ENCODE measurements at places on chromosomes 4 and X.

GRCh38 chr4:40729555-40729954, 20.2 kb upstream of the NSUN7 start:
- DNase-seq = no peak

DNA sequence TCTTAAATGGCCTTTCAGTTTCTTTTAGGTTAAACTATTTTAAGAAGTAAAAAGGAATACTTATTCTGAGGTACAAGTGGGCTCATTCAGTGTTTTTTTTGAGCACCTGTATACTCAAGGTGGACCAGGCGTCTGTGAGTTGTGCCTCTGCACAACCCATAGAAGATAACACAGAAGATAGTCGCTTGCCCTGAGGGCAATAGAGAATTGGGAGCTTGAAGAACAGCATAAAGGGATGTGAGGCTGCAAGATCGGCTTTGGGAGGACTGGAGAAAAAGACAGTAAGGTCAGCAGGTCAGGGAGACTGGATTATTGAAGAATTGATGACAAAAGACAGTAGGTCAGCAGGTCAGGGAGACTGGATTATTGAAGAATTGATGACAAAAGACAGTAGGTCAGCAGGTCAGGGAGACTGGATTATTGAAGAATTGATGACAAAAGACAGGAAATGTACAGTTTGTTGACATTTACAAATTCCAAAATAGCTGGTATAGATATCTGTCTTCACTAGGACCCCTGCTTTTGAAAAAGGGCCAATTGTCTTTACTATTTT, 3.1 kb downstream of the CPE start:
- no peak for DNase-seq

- DNase-seq = no peak
These were observed 83.7 kb upstream of the ETNPPL start for GRCh38 chr4:108846568-108846967.

DNA sequence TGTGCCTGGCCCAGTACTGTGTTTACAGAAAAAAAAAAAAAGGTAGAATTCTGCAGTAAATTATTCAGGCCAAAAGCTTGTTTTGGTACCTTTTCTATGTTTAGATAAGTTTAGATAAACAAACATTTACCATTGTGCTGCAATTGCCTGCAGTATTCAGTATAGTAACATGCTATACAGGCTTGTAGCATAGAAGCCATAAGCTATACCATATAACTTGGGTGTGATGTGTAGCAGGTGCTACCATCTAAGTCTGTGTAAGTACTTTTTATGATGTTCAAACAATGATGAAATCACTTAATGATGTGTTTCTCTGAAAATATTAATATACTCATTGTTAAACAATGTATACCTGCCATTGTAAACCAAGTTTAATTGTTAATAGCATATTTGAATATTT, 241.6 kb upstream of the HS3ST1 start:
- DNase-seq = no peak

- DNase-seq = no peak
These were observed 173.6 kb upstream of the NUDT6 start for GRCh38 chr4:123096038-123096437.

GRCh38 chr4:108725457-108725856, 37.4 kb downstream of the ETNPPL start:
- no peak for DNase-seq

GRCh38 chr4:109414938-109415337, 18.7 kb upstream of the SEC24B start:
- no peak for DNase-seq

DNA sequence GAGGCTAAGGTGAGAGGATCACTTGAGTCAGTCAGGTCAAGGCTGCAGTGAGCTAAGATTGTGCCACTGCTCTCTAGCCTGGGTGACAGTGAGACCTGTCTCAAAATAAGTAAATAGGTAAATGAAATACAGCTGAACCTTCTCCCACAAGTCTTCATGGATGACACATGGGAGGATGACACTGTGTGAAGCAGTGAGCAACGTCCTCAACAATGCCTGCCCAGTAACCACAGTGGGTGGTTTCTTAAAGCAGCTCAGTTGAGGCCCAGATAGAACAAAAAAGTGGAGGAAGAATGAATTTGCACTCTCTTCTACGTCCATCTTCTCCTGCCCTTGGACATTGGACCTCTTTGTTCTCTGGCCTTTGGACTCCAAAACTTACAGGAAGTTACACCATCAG, 52.7 kb downstream of the MSX1 start:
- no peak for DNase-seq

DNA sequence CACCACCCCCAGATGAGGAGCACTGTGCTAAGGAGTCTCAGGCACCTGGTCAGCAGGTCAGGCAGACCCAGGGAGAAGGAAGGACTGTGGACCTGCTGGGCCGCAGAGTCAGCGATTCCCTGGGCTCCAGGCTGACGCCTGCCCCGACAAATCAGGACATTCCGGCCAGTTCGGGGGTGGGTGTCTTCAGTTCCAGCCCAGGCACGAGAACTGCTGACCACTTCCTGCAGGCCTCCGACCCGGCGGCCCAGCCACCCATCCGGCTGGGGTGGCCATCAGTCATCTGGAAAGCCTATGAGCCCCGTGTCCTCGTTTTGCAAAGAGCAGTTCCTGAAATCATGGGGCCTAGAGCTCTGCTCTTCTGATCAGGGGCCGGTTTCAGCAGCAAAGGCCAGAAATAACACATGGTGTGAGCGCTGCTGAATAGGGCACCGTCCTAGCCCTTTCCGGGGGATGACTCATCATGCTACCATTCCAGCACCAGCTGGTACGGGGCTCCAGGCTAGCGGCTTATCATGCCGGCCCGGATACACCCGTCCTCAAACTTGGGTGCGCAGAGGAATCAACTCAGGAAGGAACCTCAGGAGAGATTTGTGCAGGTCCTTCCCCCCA, 7.8 kb upstream of the SH3TC1 start:
- DNase-seq = peak; percentile 87

DNA sequence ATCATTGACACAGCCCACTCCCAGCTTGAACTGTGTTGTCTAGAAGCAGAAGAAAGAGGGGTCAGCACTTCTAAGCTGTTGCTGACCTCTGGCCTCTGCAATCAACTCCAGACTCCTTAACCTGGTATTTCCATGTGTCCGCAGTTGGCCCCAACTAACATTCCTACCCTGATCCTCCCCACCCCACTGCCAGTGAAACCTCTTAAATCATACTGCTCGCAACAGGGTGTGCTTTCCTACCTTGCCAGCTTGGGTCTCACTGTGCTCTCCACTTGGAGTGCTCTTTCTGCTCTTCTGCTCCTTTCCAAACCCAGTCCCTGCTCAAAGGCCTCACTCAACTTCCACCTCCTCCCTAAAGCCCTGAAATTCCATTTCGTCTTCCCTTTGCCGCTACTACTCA, 52.3 kb upstream of the RPS6KA3 start:
- no peak for DNase-seq

- no peak for DNase-seq
These were observed 577.4 kb upstream of the INTU start for GRCh38 chr4:127055357-127055756.

DNA sequence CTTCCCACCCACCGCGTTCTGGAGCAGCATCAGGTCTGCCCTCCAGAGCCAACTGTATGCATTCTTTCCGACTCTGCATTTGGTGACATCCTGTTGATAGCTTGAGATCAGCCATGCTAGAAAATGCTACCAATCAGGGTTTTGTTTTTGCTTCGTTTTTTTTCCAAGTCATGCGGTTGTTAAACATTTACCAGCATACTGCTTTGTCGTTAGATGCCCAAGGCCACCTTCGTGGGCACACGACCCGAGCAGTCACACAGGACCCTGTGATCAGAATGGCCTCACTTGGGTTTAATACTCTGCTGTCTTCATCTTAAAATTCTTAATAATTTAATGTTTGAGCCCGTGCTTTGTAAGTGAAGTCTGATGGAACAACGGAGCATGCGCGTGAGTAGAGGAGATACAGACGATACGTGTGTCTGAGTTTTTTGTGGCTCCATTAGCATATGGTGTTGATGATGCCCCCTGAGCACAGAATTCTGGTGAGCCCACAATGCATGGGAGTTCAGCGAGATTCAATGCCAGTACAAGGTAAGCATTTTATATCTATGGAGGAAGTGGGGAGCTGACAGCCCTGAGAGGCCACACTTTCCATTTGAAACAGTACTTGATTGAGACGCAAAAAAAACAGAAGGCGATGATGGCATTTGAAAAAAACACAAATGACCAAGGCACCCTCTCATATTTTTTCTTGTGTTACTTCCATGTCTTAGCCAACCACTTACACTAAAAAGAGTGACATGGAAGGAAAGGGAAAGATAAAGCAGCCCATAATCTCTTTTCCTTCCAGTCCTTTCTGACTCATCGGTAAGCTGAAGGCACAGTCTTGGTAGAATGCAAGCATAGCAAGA, 323.6 kb downstream of the BCOR start:
- no peak for DNase-seq

DNA sequence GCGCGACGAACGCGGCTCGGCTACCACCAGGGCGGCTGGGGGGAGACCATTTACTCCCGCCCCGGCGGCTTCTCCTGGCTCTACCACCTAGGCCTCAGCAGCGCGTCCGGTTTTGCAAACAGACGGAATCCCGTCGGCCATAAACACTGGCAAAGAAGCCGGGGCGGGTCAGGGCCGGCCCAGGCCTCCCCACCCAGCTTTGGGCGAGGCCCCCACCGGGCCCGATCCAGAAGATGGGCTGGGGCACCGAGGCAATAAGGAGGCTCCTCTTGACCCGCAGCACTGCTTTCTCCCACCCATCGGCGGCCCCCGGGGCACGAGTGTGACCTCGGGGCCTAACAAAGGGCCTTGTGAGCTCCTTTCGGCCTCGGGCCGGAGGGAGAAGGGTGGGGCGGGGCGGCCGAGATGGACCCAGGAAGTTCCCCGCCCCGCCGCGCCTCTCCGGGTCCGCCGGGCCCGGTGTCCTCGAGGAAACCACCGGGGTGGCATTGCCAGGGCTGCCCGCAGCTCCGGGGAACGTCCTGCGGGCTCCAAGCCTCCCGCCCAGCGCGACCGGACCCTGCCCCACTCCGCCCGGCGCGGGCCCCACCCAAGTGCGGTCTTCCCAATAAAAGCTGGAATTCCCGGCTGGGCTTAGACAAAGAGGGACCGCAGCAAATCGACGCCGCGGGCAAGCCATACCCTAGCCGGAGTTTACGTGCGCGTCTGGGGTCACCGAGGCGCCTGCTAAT, 5.9 kb downstream of the BCOR start:
- DNase-seq = no peak

DNA sequence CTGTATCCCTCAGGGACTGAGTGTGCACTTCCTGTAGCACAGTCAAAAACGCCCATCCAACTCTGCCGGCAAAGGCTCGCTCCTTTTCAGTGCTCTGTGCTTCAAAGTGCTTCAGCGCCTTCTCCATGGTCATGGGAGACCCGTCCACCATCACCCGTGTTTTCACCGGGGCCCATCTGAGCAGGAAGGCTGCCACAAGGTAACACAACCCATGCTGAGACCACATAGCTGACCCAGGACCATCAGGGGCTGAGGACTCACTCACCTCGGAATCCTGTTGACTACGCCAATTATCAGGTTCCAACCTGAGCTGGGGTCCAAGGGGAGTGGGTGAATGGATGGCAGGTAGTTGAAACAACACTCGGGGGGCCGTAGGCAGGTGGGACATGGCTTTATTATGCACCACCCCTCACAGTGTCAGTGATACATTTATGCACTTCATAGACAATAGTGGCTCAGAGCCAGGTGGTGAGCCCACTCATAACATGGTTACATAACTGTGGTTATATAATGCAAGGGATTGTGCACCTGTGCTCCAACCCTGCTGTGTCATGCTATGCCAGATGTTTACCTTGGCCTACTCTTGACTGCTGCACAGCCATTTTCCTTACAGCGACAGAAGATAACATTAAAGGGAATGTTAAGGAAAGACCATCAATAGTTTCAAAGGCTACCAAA, 227.8 kb downstream of the ADGRL3 start:
- no peak for DNase-seq

DNA sequence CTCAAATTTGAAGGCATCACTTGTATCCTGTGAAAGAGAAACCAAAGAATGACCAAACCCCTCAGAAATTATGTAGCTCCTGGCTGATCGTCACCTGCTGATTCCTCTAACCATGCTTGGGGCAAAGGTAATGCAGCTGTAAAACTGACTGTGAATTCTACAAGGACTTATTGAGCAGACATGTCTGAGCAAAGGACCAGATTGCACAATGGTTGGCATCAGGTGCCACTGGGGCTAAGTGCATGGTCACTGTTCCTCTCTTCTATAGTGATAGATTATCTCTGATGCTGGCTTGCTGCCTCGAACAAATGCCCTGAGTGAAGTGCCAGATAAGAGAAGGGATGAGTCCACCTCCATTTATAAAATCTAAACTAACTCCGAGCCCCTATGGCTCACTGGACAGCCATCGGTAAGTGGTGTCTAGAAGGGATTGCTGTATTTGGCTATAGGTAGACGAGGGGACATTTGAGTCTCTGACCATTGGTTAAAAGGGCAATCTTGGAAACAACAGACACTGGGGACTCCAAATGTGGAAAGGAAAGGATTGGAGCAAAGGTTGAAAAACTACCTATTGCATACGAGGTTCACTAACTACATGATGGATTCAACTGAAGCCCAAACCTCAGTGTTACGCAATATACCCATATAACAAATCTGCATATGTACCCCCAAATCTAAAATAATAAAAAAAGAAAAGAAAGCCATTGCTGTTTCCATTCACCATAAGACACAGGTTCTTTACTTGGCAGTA, 110.7 kb upstream of the IGSF1 start:
- no peak for DNase-seq

DNA sequence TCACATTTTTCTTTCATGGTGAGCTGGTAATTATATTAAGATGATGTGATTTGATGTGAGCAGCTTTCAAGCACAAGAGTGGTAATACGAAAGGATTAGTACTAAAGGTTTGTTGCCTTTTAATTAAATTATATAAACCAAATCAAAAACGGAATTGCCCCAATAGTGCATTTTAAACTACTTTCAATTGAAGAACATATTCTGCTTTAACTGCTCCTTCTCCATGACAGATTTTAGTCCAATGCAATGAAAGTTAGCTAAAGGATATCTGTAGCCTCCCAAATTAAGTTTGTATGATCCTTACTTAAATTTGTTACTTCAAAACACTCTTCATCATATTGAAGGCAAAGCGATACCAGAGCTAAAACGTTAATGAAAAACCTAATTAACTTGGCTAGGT, 447.1 kb upstream of the AMOT start:
- no peak for DNase-seq

DNA sequence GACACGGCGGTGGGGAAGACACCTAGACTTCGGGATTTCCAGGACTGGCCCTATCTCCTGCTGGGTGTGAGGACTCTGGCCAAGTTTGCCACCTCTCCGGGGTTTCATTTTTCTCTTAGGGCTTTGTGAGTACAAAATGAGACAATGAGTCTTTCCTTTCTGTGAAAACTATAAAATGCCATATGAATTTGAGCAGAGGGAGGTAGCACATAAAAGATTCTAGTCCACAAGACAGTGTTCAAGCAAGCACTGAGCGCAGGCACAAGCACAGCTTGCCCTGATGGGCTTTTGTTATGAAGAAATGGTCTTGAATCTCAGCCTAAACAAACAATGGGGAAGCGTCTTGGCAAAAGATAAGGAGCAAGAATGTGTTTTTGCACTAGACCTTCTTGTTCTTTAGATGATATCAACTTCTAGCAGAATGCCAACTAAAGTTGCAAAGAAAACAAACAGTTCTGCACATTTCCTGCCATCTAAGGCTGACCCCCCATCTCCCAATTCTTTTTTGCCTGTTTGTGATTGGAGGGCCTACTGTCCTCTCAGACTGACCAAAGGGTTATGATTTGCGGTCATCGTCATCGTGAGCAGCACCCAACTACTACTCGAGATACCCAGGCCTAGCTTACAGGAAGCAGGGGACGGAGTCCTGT, 73.0 kb upstream of the ZNF518B start:
- DNase-seq = no peak

GRCh38 chr4:165048170-165048569, 5.5 kb upstream of the TRIM75 start:
- DNase-seq = no peak
